Fibroblast of gingiva (primary cell): ENCODE measurements at places on chromosomes 2 and 18.
A peak's percentile ranks its signal among the peaks of the same experiment; 100 is the strongest.

DNA sequence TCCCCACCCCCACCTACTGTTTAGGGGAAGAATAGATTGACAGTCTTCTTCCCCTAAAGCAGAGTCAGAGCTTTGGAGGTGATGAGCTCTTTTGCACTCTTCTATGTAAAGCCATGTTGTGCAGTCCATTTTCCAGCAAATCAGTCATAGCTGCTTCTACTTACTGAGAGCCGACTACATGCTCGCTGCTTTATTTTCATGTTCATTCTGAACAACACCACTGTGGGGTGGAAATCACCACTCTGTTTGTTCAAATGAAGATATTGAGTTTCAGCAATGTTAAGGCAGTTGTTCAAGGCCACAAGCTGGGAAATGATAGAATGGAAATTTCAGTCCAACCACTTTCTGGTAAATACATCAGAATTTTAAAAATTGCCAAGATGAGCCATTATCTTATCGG is 88.3 kb downstream of the INSIG2 start:
- DNase-seq = no peak

GRCh38 chr2:175914846-175915245 is 87.2 kb downstream of the LNPK start:
- no peak for DNase-seq

DNA sequence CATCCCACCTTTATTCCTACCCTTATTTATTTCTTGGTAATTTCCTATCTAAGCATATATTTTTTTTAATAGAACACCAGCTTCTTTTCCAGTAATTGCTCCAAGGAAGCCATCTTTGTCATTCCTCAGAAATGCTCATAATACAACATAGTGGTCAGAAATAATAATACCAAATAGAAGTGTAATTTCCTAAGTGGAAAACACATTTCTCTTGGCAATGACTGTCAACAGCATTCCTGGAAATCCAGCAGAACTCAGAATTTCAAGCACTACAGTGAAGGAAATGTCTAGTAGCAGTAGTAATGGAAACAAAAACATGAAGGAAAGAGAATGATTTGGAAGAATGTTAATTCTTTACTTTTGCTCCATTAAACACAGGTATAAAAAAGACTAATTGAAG is 56.6 kb downstream of the GDF7 start:
- peak; percentile 21 for DNase-seq

- DNase-seq = no peak
Observed at GRCh38 chr2:136242687-136243277, 124.8 kb upstream of the CXCR4 start.

DNA sequence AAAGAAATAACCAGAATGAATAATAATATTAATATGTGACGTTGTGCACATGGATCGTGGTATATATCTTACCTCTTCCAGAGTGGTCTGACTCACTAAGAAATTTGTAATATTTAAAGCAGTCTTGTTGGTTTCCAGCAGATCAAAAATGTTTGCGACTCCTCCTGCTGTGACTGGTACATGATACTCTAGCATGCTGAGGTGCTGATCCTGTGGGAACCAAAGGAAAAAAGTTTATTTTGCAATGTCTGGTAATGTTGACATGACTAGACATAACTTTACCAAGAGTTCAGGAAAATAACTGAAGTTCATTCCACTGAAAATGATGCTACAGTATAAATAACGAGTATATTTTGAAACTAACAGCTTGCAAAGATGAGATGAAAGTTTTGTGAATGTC is 124.5 kb upstream of the BARD1 start:
- DNase-seq = no peak

GRCh38 chr18:28281400-28281799 is 104.5 kb upstream of the CDH2 start:
- no peak for DNase-seq

DNA sequence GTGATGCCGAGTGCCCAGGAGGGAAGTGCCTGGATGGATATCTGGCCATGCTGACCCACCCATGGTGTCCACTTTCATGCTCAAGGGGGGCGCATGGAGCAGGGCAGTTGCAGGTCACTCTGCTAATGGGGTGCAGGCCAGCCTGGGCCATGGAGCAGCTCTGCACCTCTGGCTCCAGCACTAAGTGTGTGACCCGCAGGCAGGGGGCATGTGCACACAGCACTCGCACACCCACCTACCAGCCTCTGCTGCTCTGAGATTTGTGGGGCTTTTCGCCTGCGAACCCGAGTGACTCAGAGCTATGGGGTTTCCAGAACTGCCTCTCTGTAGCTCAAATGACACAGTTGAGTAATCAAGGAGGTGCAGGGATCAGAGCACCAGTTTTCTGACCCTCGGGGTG is 66.2 kb downstream of the CYP26B1 start:
- peak; percentile 53 for DNase-seq

GRCh38 chr2:203346612-203347011 is 18.4 kb downstream of the ABI2 start:
- no peak for DNase-seq

DNA sequence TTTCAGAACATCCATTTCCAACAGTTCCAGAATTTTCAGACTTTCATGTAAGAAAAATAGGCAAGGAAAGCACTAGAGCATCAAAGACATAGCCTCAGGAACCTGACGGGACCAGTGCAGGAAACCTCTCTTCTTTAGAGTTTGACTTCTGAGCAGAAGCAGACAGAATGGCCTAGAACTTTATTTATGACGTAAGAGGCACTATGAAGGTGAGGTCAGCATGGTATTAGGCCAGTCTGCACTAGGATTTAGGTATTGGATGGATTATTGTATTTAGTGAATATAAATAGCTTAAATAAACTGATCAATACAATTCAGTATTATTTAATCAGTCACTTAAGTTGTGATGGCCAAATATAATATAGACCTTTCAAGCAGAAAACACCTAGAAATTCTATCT is 117.6 kb downstream of the CYRIA start:
- DNase-seq = no peak

DNA sequence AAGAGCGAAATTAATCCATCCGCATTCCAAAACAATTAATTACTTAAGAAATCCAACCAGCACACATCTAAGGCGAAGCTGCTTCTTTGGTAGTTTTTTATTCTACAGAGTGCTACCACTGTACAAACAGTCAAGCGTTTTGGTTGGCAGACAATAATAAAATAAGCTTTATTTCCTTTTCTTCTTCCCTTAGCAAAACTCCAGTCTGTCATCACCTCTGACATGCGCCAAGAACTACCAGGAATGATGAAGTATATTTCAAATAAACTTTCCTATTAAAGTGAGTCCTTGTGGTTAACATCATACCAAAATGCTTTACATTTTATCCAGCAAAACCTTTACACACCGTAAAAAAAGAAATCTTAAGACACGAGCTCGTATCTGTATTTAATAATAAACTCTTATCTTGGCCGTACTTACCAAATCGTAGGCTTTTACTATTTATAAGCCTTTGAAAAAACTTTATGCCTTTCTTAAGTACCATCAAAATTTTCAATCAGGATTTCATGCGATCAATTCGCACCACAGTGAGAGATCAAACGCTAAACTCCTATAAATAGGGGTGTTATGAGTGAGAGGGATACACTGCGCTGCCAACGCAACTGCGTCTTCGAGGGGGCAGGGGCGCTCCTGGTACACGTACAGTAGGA is 1.3 kb downstream of the ATL2 start:
- no peak for DNase-seq

DNA sequence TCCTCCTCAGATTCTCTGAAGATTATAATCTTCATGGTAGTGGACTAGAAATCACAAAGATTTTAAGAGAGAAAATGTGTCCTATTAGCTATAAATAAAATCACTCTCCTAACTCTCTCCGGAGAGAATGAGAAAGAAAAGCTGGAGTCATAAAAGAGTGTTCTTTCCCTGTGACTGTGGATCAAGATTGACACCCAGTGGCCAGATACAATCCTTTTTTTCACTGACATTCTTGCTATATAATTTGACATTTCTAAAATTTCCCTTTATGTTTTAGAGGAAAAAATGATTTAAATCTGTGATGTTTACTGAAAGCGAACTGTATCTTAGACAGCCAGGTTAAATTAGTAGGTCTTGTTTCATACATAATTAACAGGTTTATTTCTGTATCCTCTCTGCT is 35.4 kb upstream of the LRP2 start:
- no peak for DNase-seq

- DNase-seq = no peak
Observed at GRCh38 chr2:147554521-147555107, 290.2 kb upstream of the ACVR2A start.

GRCh38 chr2:142100970-142101369 is 29.8 kb downstream of the LRP1B start:
- DNase-seq = no peak

GRCh38 chr2:152490686-152491455 is 155.9 kb downstream of the FMNL2 start:
- DNase-seq = no peak

DNA sequence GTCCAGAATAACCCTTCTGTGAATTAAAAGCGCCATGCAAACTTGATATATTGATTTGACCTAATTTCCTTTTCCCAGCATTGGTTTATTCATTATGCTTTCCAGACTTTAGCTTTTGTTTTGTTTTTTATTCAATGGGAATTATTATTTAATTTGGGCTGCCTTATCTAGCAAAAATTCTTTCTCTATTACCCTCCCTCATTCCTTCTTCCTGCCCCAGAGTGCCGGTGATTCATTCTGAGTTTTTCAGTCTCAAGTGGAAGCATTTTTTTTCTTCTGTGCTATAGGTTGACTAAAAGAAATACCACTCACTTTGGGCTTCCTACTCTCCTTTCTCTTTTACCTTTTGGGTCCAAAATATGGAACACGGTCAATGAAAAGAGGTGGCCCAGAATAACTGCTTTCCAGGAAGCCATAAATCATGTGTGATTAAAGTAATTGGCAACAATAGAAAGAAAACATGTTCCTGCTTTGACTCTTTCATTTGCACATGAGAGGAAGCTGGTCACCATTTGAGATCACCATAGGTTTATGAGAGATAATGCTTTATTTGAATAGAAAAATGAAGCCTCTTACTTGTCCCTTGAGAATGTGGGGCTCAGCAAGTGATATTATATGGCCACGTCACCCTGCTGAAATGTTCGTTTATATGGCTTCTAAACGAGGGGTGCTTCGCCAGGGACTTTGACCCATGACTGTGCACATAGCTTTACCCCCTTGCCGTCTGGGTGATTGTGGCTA is 422.8 kb upstream of the ZEB2 start:
- no peak for DNase-seq

DNA sequence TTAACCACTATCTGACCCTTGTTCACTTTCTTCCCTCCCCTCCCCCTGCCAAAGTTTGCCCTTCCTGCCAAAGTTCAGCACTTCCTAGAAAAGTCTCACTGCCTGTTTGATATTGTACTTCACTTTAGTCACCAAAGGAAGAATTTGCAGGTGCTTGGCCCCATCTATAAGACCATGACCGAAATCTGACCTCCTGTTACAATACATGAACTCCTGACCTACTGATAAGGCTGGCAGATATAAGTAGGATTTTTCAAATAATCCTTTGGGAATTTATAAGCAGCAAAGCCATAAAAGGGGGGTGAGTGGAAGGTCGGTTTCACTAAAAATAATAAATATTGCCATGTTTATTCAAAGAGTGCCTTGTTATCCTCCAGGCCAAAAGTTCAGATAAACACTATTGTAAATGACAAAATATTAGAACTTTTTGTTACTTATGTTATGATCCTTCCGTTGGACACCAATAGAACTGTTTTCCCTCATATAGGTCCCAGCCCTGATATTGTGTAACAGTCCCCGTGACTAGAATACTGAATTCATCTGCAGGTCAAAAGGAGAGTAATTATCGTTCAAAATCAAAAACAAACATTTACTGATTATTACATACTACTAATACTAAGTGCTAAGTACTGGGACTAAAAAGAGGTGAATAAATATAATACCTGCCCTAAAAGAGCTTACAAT is 277.6 kb downstream of the EXOC6B start:
- no peak for DNase-seq

DNA sequence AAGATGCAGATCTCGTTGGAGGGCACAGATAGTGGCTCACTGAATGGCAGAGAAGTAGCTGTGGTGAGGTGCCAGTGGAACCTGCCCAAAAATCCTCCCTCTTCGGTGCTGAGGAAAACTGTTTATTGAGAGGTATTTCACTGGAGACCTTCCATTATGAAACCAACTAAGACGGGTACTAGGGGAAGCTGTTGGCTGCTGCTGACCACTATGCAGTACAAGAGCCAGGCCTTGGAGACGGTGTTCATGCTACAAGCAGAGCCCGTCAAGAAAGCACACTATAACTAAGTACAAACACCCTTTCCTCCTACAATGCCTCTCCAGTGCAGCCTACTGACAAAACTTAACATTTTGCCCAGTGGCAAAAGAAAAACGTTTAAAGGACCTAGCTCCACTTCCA is 4.6 kb downstream of the ARL5A start:
- DNase-seq = no peak
